Activated T-helper 2 cell treated with anti-CD3 and anti-CD28 coated beads, Interferon-gamma antibody, Interleukin-2, Interleukin-4, amounts not matched to agents 10 μg/mL and 5 μg/mL and 100 μg/mL, durations not matched to agents 14 hours and 24 hours and 36 hours (primary cell): ENCODE measurements at places on chromosomes 6 and 20.

GRCh38 chr6:15761045-15761502 is 98.2 kb upstream of the DTNBP1 start:
- DNase-seq, result no peak

DNA sequence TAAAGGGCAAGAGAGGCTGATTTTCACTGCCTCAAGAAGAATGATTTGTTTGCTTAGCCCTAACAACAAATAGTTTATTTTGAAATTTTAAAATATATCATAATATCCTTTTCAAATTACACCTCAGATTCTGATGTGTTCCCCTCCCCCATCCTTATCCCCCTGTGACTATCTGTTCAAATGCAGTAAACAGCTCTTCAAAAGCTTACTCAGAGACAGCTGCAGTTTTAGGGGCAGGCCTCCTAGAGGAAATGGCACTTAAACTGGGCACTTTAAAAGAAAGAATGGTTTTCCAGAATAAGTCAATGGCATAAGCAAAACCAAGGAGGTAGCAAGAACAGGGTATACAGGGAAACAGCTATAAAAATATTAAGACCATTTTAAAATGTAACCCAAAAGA is 118.6 kb upstream of the UST start:
- no peak for DNase-seq

- DNase-seq, result no peak
These were observed 14.5 kb downstream of the BMP7 start for GRCh38 chr20:57251949-57252348.

DNA sequence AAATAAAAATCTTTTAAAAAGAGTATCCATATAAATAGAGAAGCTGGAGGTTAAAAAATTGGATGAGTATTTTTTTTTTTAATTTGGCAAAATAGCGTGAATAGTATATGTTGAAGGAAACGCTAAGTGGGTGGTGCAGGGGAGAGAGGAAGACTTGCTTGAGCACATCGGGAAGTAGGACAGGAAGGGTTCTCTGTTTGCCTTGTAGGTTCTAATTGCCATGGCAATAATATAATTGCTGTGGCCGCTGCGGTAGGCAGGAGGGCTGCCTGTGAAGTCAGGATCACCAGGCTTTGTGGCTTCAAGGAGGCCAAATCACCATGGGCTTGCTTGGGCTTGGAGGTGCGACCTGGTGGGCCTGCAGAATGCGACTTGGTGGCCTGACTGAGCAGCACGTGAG is 35.1 kb downstream of the IGF2R start:
- no peak for DNase-seq

GRCh38 chr6:14121936-14122344 is 4.4 kb downstream of the CD83 start:
- no peak for DNase-seq

DNA sequence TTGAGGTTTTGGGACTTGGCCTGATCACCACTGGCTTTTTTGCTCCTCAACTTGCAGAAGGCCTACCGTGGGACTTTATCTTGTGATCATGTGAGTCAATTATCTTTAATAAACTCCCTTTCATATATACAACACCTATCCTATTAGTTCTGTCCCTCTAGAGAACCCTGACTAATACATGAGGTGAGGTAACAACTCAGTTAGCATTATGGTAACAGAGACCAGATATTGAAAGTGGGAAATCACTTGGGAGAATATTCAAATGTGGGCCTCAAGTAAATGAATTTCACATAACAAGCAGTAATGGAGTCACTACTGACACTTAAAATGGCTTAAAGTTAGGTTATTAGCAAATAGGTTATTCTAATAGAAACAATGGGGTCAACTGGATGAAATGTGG is 438.1 kb upstream of the AGPAT4 start:
- DNase-seq, result no peak

GRCh38 chr6:30826961-30827342 is 57.4 kb upstream of the DDR1 start:
- DNase-seq, result no peak

DNA sequence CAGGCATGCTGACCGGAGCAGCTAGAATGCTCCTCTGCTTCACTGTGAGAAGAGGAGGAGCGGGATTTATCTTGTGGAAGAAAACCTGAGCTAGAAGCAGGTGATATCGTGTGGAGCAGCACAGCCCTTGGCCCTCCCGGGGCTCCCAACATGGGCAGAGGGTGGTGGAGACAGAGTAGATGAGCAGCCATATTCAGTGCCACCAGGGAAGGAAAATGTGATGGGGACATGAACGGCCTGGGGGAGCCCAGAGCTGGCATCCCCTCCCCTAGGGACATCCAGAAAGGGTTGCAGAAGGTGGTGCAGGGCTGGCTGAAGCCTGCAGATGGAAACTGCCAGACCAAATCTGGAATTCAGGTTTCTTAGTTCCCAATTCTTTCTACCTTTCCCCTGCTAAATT is 24.9 kb upstream of the TBXT start:
- no peak for DNase-seq

DNA sequence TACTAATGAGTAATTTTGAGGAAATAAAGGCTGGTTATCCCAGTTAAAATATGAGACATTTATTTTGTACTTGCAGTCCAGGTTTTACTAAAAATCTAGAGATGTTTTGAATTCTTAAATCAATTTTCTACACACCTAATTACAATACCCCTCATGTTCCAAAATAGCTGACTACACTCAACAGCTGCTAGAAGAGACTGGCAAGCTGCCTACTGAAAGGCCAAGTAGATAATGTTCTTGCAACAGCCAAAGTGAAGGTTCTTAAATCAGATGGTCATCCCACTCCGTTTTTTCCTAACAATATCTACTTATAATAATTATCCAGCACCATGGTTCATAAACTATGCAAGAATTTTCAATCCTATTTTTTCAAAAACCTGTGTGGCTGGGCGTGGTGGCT is 69.0 kb downstream of the DTNBP1 start:
- DNase-seq, result no peak

DNA sequence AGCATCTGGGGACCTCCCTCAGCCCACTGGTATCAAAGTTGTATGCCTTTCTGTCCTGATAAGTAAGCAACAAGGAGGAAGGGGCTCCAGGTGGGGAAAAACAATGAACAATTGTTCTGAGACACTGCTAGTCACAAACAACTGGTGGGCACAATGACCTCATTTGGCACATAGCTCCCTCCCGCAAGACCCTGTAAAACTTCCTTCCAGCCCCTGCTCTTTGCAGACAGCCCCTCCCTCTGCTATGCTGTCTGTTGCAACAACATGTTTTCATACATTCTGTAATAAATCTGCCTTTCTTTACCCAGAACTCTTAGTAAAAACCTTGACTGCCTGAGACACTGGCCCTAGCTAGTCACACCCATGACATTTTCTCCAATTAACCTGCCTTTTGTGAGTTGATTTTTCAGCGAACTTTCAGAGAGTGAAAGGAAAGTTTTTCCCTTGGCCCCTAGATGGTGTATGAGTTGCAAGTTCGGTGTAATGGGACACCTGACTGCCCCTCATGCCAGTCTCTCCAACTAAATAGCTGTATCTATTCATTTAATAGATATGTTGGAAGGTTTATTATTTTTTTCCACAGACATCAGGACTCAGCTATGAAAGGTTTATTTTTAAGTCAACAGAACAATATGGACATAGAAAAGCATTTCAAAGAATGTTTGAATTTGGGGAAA is 142.3 kb upstream of the SLC22A16 start:
- no peak for DNase-seq

DNA sequence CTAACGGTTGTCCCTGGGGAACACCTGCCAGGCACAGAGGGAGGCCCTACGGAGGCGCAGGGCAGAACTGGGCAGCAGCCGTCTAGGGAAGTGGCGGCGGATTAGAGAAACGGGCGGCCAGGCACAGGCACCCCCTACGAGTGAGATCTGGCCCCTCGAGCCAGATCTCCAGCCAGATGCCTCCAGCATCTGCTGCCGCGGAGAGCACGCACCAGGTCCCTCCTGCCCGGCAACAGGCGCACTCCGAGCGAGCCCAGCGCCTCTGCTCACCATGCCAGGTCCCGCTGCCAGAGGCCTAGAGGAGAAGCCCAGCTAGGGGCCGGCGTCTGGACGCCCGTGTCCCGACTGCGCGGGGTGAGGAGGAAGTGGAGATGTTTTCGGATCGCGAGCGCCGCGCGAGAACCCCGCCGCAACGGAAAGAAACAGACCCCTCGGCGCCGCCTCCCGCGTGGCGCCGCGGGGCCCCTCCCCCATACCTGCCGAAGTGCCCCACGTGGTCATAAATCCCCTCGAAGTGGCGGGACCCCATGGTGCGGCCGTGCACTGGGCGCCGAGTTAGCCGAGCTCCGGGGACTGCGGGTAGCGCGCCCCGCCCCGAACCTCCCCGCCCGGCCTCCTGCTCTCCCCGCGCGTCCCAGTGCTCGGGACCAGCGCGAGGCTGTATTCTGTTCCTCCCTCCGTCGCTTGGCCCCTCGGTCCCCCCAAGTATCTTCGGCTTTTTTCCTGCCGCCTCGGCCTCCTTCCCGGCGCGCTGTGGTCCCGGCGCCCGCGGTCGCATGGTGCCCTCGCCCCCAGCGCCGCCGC is at the start of gene SLC22A16:
Gene SLC22A16 (minus strand): TSS at position 568 of the 804 bp plus-strand sequence. CDS start 39 bp downstream, at position 529.
- no peak for DNase-seq

DNA sequence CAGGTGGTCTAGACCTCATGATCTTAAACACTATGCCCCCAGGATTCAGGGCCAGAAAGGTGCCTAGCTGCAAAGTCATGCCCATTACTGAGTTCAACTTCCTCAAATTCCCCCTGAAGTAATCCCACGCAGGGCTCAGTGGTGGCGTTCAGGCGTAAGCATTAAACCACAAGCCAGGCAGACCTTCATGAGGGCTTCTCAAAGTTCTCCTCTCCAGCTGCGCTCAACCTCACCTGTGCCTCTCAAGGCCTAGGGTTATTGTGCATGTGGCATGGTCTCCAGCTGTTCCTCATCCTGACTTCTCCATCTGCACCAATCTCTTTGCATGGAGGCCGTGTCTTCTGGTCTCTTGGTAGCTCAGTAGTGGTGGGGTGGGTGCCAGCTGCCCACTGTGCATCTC is 113.6 kb downstream of the TSHZ2 start:
- DNase-seq, result no peak

DNA sequence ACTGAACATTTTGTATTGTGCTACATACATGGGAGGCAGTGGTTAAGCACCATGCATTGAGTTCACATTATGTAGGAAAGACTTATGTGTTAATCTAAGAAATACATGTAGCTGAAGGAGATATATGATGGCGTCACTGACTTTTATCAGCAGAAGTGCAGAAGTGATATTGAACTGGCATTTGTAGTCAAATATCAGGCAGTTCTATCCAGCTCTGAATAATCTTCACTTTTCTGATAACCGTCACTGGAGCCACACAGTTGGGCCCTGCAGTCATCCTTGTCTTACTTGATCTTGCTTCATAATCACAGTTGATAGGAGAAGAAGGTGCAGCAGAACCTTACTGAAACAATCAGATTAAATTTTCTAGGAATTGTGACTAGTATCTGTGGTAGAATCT is 26.4 kb downstream of the CRISP1 start:
- DNase-seq, result no peak

DNA sequence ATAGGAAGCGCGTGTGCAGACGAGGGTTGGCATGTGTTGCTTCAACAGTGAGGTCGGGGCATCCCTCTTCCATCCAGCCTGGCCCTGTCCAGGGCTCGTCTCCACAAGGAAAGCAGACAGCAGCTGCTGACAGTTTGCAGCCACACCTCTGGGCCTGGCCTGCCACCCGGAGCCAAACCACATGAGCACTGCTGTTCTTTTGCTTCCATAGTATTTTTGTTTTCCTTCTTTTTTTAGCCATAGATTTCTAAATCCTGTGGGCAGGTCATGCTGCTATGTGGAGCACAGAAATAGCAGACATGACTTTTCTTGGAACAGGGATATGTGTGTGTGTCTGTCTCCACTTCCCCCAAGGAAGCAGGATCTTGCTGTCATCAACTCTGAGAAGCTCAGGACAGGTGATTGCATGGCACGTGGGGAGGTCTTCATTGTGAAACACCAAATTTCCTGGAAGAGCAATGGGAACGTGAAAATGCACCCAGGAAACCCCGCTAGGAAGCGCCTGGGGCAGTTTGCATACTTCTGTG is 167.4 kb downstream of the DTNBP1 start:
- DNase-seq, result no peak
